HuH-7 (cell line): ENCODE measurements at places on chromosomes 6 and 20.

- no peak for DNase-seq
These were observed 123.1 kb downstream of the GRIK2 start for GRCh38 chr6:101516578-101516977.

DNA sequence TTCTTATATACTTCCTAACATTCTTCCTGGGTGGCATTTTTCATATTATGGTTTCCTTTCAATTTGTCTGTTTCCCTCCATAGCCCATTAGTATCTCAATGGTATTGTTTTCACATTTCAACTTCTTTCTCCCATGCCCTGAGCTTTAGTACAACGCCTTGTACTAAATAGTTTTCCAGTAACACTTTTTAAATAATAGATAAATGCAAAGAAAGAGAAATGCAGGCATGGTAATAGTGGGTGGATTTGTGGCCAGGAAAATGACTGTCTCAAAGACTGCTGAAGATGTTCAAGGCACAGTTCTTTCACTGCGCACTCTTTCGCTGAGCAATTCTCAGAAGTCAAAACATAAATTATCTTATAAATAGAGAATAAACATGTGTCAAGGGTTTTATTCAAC is 145.1 kb downstream of the LCA5 start:
- DNase-seq, result no peak

GRCh38 chr6:36886950-36887618 is 1.3 kb downstream of the C6orf89 start:
- no peak for DNase-seq

DNA sequence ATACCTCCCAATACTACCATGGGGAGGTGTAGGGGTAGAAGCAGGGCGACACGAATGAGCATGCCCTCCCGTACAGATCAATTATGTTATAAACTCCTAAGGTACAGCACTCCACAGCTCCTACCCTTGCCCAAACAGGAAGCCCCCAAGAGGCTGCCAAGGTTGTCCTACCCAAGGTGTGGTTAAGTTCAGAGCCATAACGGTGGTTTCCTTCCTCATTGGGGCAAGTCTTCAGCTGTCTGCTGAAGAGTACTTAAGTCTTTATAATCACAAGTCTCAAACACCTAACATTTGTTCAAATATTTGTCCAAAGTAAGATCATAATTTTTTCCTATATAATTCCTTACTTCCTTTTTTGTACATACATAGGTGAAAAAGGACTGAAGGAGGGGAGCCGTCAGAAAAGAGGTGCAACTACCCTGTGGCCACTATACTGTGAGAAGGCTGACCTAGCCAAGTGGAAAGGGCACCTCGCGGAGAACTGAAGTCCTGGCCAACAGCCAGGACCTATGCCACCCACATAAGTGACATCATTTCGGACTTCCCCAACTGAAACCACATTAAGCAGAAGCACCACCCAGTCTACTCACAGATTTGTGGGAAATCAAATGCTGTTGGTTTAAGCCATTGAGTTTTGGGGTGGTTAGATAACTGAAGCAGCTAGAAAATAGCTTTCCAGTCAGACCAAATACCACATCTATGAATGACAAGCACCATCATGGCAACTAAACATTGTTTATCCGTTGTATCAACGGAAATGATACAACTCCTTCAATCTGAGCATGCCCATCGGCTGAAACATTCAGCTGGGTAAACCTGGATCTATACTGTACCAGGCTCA is 2.9 kb upstream of the RAB22A start:
- no peak for DNase-seq

- DNase-seq, result no peak
These were observed 200.9 kb downstream of the BACH2 start for GRCh38 chr6:90095788-90096187.

DNA sequence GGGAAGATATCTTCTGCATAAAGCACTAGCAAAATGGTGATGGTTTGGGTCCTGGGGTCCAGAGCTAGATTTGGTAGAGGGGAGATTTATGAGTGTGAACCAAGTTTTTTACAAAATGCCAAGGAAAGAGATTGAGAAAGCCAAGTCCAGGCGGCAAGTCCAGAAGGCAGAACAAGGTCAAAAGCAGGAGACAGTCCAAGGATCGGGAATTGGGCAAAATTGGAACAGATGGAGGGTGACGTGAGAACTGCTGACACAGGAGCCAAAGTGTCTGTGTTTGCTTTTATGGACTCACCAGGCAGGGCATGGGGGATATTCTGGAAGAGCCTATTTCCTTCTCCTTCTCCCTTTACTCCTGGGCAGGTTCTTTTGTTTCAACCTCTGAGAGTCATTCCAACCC is 4.1 kb downstream of the NHLRC1 start:
- DNase-seq, result no peak

GRCh38 chr6:168876956-168877355 is 376.7 kb downstream of the THBS2 start:
- DNase-seq, result no peak

GRCh38 chr20:3797226-3797545 is 1.1 kb downstream of the CDC25B start:
- no peak for DNase-seq

DNA sequence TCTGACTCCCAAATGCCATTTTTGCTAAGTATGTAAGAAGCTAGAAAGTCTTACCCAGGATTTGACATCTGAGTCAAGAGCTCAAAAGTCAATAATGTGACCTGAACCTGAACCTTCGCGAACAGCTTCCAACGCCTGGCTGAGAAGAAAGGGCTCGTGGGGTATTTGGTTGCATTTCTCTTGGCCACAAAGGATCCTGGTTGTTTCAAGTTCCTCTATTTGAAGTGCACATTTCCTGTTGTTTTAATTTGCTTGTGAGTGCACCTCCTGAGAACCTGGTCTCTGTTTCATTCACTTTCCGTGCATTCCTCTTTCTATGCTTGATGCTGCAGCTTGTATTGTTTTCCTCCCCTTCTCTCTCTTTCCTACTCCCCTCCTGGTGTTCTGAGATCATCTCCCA is 212.5 kb downstream of the FOXA2 start:
- no peak for DNase-seq

- no peak for DNase-seq
These were observed 40.0 kb upstream of the CD2AP start for GRCh38 chr6:47437592-47437991.

DNA sequence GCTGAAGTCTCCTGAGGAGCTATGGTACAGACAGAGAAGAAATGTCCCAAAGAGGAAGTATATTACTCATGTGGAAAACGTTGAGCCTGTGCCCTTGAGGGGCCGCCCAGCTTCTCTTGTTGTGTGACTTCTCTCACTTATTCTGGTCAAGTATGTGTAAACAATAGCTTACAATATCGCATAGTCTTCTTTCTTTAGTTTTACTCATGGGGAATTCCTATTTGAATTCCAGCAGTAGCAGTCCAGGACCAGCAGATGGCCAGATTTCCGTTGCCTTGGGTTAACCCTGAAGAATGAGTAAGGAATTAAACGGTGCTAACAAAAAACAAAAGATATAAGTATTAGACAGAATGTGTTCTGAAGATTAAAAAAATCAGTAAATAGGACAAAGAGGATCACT is 522.0 kb upstream of the GJE1 start:
- peak; percentile 15 for DNase-seq

GRCh38 chr20:58697201-58697866 is 4.7 kb downstream of the NPEPL1 start:
- DNase-seq, result no peak

GRCh38 chr6:14037402-14038277 is 79.9 kb upstream of the CD83 start:
- no peak for DNase-seq

- no peak for DNase-seq
These were observed 969.1 kb downstream of the KIF16B start for GRCh38 chr20:15603978-15604805.

DNA sequence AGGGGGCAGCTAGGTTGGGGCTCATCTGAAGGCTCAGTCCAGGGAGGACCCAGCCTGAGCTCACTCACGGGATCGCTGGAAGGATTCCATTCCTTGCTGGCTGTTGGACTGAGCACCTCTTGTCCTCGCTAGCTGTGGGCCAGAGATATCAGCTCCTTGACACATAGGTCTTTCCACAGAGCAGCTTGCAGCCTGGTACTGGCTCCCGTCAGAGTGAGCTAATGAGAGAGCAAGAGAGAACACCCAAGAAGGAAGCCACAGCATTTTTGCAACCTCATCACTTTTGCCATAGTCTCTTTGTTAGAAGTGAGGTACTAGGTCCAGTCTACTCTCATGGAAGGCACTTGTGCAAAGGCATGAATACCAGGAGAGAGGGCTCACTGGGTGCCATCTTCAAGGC is 179.9 kb downstream of the CDC5L start:
- no peak for DNase-seq
